ENCODE measurements at places on chromosomes 11 and 22. TPM values are rescaled to one million over a fixed set of nuclear protein-coding genes. Genes with fewer than 3 reads are reported as not detected.

Gene UCP2
- total RNA-seq, result 69.3 TPM

Gene CNIH2
- total RNA-seq, result 1.7 TPM

Gene RAB39A
- total RNA-seq, result not detected

Gene SVIP
- total RNA-seq, result 34.9 TPM

Gene C22orf23
- not detected for total RNA-seq

Gene OR2AT4
- not detected for total RNA-seq

Gene DDTL
- 3.0 TPM for total RNA-seq

Gene DERL3
- total RNA-seq, result 5.7 TPM

Gene MRGPRF
- not detected for total RNA-seq

Gene MPPED2
- 0.05 TPM for total RNA-seq

Gene CCDC87
- 0.16 TPM for total RNA-seq

Gene SEC14L6
- total RNA-seq, result not detected

Gene ELFN2
- total RNA-seq, result 0.05 TPM

Gene APOL5
- total RNA-seq, result not detected

Gene MYEOV
- 0.10 TPM for total RNA-seq

Gene SYT7
- total RNA-seq, result 0.35 TPM

Gene OR52E1
- total RNA-seq, result not detected

Gene F2
- 0.40 TPM for total RNA-seq

Gene MS4A12
- total RNA-seq, result not detected

Gene SEC14L2
- total RNA-seq, result 10.4 TPM

Gene CRYAB
- 0.35 TPM for total RNA-seq

Gene GPR83
- not detected for total RNA-seq

Gene OR56A1
- total RNA-seq, result not detected

Gene PRAME
- 1.3 TPM for total RNA-seq

Gene TMEM218
- total RNA-seq, result 13.1 TPM

Gene SPDYC
- total RNA-seq, result not detected

Gene P2RY2
- not detected for total RNA-seq

Gene EFCAB6
- 0.24 TPM for total RNA-seq

Gene C11orf86
- not detected for total RNA-seq

Gene FAM227A
- 0.53 TPM for total RNA-seq

Gene NCR3LG1
- total RNA-seq, result 4.2 TPM

Gene LRRC56
- 2.7 TPM for total RNA-seq

Gene SCGB1D2
- total RNA-seq, result not detected

Gene PSMD13
- 390 TPM for total RNA-seq

Gene KCNK4
- total RNA-seq, result not detected

Gene KRTAP5-7
- not detected for total RNA-seq

Gene MS4A4A
- total RNA-seq, result not detected

Gene DEPDC7
- 2.7 TPM for total RNA-seq

Gene CASP5
- not detected for total RNA-seq

Gene VSIG10L2
- total RNA-seq, result not detected

Data from activated T-cell treated with anti-CD3 and anti-CD28 coated beads, Interleukin-2, amount 50 U/mL, for 4 hours (primary cell).